ENCODE measurements at places on chromosomes 12 and 14. TPM values are rescaled to one million over a fixed set of nuclear protein-coding genes. Genes with fewer than 3 reads are reported as not detected.
A peak's percentile ranks its signal among the peaks of the same experiment; 100 is the strongest.

DNA sequence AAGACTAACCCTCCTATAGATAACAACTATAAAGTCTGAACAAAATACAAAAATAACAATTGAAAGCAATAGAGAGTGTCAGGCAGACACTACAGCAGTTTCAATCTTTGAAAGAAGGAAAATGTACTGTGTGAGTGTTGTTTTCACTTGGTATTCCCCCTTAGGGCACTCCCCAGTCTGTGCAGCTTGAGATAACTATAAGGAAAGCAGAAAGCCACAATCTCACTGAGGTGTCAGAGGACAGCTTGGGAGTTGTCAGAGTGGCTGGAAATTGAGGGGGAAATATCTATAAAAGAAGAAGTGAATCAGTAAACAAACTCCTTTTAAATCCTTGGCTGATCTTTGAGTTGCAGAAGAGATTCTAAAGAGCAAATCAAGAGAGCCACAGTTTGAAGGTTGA lies 364.8 kb downstream of the NELL2 start:
- H3K27ac ChIP-seq = no peak overlapping the region
- H3K36me3 ChIP-seq = no peaks in the 10 kb centered on the region
- H3K4me3 ChIP-seq = no peak overlapping the region
- no peaks in the 10 kb centered on the region for H3K4me1 ChIP-seq
- DNase-seq = no peak

- peak; percentile 66 for DNase-seq
- peak overlapping the region; percentile 10 for H3K4me3 ChIP-seq
- H3K27me3 ChIP-seq = no peaks in the 10 kb centered on the region
- H3K4me1 ChIP-seq = peaks cover 53% of the 10 kb centered on the region
- no peaks in the 10 kb centered on the region for H3K36me3 ChIP-seq
Observed at GRCh38 chr12:49673446-49674317, 33.5 kb downstream of the FMNL3 start.

DNA sequence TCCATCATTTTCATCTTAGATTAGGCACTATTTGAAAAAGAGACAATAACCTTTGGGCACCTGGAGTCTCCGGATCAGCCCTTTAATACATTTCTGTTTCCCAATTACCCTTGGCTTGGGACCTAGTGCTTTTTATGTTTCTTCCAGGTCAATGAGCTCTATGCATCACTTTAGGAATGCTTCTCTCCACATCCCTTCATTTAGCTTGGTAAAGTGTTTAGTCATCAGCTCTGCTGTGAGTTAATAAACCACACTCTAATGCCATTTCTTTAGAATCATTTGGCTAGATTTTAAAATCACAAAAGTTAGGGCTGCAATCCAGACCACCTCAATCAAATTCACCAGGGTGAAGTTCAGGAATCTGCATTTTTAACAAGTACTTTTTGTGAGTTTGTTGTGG lies 41.7 kb downstream of the RASSF9 start:
- no peak overlapping the region for H3K27ac ChIP-seq
- no peak overlapping the region for H3K4me3 ChIP-seq
- H3K27me3 ChIP-seq = no peaks in the 10 kb centered on the region
- DNase-seq = no peak
- no peaks in the 10 kb centered on the region for H3K36me3 ChIP-seq

GRCh38 chr14:67269298-67270060 lies 28.2 kb downstream of the PALS1 start:
- no peaks in the 10 kb centered on the region for H3K27me3 ChIP-seq
- H3K4me3 ChIP-seq = peak overlapping the region; percentile 13
- peaks cover 22% of the 10 kb centered on the region for H3K4me1 ChIP-seq

DNA sequence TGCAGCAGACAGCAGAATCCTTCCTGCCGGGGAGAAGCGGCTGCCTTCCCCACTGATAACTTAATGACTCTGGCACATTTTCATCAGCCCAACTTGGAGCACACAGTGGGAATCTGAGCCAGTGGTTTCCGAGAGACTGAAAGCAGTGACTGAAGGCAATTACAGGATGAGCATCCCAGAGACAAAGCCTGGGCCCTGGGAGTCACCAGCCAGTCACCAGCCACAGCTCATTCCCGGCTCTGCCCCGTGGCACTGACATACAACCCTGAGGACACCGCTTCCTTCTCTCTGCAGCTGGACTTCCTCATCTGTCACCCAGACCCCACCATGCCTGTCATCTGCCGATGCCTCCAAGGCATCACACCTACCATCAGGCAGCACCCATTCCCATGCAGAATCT lies 192.3 kb downstream of the DPF3 start:
- H3K4me3 ChIP-seq = no peak overlapping the region
- H3K27ac ChIP-seq = no peak overlapping the region
- peaks cover 23% of the 10 kb centered on the region for H3K4me1 ChIP-seq
- H3K27me3 ChIP-seq = no peaks in the 10 kb centered on the region

GRCh38 chr12:109592905-109593272 lies 19.3 kb downstream of the MVK start:
- H3K27me3 ChIP-seq = no peaks in the 10 kb centered on the region
- peaks cover 7% of the 10 kb centered on the region for H3K4me1 ChIP-seq
- H3K27ac ChIP-seq = no peak overlapping the region
- H3K36me3 ChIP-seq = peaks cover 8% of the 10 kb centered on the region
- DNase-seq = no peak
- H3K4me3 ChIP-seq = no peak overlapping the region

GRCh38 chr12:77299910-77300669 lies 234.7 kb upstream of the E2F7 start:
- no peak overlapping the region for H3K27ac ChIP-seq
- no peaks in the 10 kb centered on the region for H3K4me1 ChIP-seq
- no peaks in the 10 kb centered on the region for H3K27me3 ChIP-seq

DNA sequence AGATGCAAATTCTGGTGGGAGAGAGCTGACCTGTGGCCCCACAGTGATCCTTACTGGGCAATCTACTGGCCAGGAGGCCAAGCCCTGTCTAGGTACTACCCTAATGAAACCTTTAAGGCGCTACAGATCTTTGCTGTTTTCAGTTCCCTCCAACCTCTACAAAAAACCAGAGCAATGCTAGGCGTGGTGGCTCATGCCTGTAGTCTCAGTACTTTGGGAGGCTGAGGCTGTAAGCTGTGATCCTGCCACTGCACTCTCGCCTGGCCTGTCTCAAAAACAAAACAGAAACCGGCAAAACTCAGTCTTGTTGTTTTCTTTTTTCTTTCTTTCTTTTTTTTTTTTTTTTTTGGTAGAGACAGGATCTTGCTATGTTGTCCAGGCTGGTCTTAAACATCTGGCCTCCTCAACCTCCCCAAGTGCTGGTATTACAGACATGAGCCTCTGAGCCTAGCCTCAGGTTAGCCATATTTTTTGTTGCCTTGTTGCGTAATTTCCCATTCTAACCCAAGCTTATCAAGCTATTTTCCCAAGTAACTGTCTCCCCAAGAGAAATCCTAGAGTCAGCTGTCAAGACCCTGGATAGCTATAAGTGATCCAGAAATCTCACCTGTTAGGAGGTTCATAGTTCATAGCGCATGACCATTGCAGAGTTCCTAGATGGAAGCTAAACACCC lies 2.8 kb downstream of the ETFBKMT start:
- DNase-seq = no peak
- no peaks in the 10 kb centered on the region for H3K36me3 ChIP-seq

TAS2R30 gene
- 15.1 TPM for total RNA-seq

GRCh38 chr12:11600199-11600598 lies 49.3 kb upstream of the ETV6 start:
- no peak overlapping the region for H3K27ac ChIP-seq
- peaks cover 3% of the 10 kb centered on the region for H3K4me1 ChIP-seq
- no peak overlapping the region for H3K4me3 ChIP-seq

PPP1R36 gene
- total RNA-seq = not detected

GRCh38 chr14:91893007-91893406 lies 25.7 kb upstream of the TC2N start:
- peaks cover 89% of the 10 kb centered on the region for H3K4me1 ChIP-seq
- H3K36me3 ChIP-seq = peaks cover 5% of the 10 kb centered on the region
- no peak overlapping the region for H3K4me3 ChIP-seq
- DNase-seq = no peak
- H3K27me3 ChIP-seq = no peaks in the 10 kb centered on the region
- H3K27ac ChIP-seq = peak overlapping the region; percentile 85

NKX2-1 gene
- not detected for total RNA-seq

GRCh38 chr14:104041430-104042104 lies 43.9 kb upstream of the ASPG start:
- no peak overlapping the region for H3K4me3 ChIP-seq
- no peaks in the 10 kb centered on the region for H3K27me3 ChIP-seq
- DNase-seq = no peak
- H3K36me3 ChIP-seq = no peaks in the 10 kb centered on the region

CLEC1B gene
- total RNA-seq = not detected

KRT6C gene
- not detected for total RNA-seq

DNA sequence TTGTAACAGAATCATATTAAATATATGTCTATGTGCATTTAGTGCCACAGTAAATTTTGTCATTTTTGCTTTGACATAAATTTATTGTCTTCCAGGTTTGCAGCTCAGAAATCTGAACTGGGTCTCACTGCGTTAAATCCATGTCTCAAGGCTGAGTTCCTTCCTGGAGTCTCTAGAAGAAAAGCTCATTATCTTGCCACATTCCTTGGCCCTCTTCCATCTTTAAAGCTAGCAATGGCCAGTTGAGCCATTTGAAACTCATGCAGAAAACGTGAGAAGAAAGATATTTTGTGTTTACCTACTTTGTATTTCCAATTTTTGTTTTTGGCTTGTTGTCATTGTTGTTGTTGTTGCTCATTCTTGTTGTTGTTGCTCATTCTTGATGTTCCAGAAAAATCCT lies 10.7 kb downstream of the PRH1 start:
- H3K4me1 ChIP-seq = no peaks in the 10 kb centered on the region
- no peak overlapping the region for H3K27ac ChIP-seq
- H3K36me3 ChIP-seq = peaks cover 10% of the 10 kb centered on the region
- no peaks in the 10 kb centered on the region for H3K27me3 ChIP-seq
- no peak for DNase-seq
- no peak overlapping the region for H3K4me3 ChIP-seq

DNA sequence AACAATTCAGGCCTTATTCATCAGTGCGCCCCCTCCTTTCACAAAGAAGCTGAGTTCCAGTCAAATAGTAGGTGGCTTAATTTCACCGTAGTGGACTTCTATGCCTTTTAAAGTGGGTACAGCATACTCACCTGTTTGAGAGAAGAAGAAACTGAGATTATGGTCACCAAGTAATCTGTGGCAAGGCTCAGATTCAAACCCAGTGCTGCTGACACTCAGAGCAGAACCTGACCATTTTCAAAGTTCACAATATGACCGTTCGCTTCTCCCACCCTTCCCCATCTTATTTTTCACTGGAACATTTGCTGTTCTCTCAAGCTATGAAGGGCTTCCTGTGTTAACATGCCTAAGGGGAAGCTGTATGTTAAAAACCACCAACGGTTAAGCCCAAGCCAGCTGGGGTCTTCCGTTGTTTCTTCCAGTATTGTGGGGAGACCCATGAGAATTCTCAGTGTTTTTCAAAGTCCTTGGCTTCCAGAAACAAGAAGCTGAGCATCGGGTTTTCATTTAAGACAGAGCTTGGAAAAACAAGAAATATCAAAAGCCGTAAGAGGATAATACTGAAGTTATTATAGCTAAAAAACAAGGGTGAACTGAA lies 6.1 kb upstream of the PSMA6 start:
- no peaks in the 10 kb centered on the region for H3K36me3 ChIP-seq
- no peak for DNase-seq
- peak overlapping the region; percentile 11 for H3K27ac ChIP-seq
- H3K4me1 ChIP-seq = peaks cover 3% of the 10 kb centered on the region
- no peaks in the 10 kb centered on the region for H3K27me3 ChIP-seq
- H3K4me3 ChIP-seq = no peak overlapping the region

- H3K36me3 ChIP-seq = no peaks in the 10 kb centered on the region
- H3K4me3 ChIP-seq = no peak overlapping the region
- H3K27ac ChIP-seq = no peak overlapping the region
- no peak for DNase-seq
Observed at GRCh38 chr14:80427101-80427500, 215.8 kb upstream of the DIO2 start.

IFNG-AS1 gene
- not detected for total RNA-seq

ERBB3 gene
- 3.2 TPM for total RNA-seq

DNA sequence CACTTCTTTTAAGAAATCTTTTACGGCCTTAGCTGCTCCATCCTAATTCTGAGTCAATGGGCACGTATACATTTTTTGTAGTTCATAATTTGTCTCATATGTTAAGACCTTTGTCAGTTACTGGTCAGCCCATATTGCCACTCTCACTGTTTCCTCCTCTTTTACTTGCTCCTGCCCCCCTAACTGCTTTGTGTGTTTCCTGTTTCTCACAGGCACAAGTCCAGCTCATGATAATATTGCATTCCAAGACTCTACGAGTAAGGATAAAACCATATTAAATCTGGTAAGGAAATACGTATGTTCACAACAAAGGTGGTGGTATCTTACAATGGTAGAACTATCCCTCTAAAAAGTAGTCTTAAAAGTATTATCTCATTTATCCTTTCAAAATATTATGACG lies 111.7 kb downstream of the DNAI7 start:
- no peak for DNase-seq
- no peak overlapping the region for H3K4me3 ChIP-seq
- no peak overlapping the region for H3K27ac ChIP-seq
- no peaks in the 10 kb centered on the region for H3K4me1 ChIP-seq
- no peaks in the 10 kb centered on the region for H3K36me3 ChIP-seq

DNA sequence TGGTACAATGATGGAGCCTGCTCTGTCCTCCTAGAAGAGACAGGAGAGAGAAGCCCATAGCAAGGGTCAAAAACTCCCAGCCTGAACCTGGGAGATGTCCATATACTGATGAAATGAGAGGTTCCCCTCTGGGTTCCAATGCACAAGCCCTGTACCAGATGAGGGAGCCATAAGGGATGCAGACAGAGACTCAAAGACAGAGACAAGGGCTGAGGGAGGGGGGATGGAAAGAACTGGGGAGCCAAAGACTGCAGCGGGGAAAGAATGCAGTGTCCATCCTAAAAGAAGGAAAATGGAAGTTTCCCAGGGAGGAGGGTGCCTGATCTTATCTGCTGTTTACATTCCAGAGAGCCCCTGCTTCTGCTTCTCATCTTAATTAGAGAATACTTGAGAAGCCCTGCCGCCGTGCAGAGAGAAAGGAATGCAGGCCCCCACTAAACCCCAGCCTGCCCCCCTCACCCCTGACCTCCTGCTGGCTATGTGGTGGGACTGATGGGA lies 27.7 kb downstream of the KRT18 start:
- H3K27ac ChIP-seq = no peak overlapping the region
- no peaks in the 10 kb centered on the region for H3K27me3 ChIP-seq
- H3K4me3 ChIP-seq = no peak overlapping the region
- DNase-seq = no peak
- peaks cover 14% of the 10 kb centered on the region for H3K4me1 ChIP-seq
